ENCODE measurements at places on chromosomes 1 and 21.

- DNase-seq = no peak
Observed at GRCh38 chr1:147807405-147807804, 47.0 kb upstream of the GJA5 start.

- no peak for DNase-seq
Observed at GRCh38 chr1:29202053-29202452, 20.4 kb upstream of the SRSF4 start.

- DNase-seq = no peak
Observed at GRCh38 chr1:172870901-172871606, 179.7 kb downstream of the TNFSF18 start.

DNA sequence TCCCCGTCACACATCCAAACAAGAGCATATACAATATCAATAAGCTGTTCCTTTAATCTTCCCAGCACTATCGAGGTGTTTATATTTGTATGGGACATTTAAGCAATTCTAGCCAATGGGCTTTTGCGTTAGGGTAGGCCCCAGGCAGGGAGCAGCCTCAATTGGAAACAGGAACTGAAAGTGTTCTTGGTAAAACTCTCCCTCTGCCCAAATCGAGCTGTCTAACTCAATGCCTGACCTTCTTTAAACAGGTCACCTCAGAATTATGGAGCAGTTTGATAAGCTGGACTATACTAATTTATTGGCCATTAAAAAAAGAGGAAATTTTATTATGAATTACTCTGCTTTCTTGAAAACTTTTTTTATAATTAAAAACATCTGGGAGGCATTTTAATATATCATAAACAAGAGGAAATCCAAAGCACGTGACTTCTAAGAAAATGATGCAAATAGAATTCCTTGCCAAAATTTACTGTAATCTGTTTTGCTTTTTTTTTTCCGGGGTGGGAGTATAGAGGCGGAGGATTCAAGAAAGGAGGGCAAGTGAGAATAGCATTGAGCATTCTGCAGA is 498.1 kb downstream of the LMO4 start:
- no peak for DNase-seq

GRCh38 chr1:231861541-231862481 is 235.2 kb downstream of the DISC1 start:
- no peak for DNase-seq

DNA sequence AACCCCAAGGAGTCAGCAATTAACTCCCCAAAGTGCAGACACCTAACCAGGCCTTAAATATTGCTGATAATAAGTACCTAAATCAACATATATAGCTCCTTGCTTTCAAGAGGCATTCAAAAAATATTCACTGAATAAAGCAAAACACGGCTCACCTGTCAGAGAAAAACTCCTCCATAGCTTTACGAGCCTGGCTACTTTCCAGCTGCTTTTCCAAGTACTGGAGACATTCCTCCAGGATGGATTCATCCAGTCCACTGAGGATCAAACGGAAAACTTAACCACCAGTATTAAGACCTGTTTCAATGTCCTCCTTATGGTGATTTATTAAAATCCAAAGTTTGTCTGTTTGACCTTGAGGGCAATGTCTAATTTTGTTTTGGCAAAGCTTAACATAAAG is 44.6 kb downstream of the UBR4 start:
- no peak for DNase-seq

Measured in effector memory CD8-positive, alpha-beta T cell (primary cell).